ENCODE measurements at places on chromosomes 2 and 18.
A peak's percentile ranks its signal among the peaks of the same experiment; 100 is the strongest.

GRCh38 chr2:14632133-14632936 lies at the start of gene LRATD1:
TSS of gene LRATD1 (plus strand) at chr2:14632717. CDS start at chr2:14633980, 1,263 bp downstream.
- DNase-seq = peak; percentile 85

DNA sequence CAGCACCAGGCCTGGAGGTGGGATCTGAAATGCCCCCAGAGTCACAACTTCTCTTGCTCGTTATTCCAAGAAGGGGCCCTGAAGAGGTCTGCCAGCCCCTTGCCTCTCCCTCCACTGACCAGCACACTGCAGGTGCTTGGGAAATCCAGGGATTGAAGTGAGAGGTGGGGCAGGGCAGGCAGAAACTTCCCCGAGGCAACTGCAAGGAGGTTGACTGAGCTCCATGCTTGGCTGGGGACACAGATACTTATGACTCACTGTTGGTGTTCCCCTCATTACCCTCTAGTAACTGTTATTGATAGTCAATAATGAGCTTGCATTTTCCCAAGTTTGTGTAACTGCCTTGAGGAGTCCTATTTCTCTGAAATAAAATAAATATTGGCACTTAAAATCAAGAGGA lies 47.5 kb downstream of the MARCO start:
- no peak for DNase-seq

- DNase-seq = no peak
Observed at GRCh38 chr2:170848587-170848986, 31.9 kb downstream of the GAD1 start.

DNA sequence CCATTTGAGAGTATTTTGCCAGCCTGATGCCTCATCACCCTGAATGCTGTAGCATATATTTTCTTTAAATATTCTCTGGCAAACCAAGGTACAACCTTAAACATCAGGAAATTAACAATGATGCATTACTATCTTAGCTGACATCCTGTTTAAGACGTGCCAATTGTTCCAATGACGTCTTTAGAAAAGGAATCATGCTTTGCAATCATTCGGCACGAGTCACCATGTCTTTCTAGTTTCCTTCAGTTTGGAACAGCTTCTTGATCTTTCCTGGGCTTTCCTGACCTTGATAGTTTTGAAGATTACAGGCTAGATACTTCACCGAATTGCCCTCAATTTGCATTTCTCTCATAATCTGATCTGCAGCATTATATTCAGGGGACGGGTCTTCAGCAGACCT lies 88.2 kb upstream of the GLI2 start:
- no peak for DNase-seq

- DNase-seq = no peak
Observed at GRCh38 chr2:109409321-109410038, 204.3 kb downstream of the SEPTIN10 start.

GRCh38 chr18:78514910-78515670 lies 464.5 kb upstream of the SALL3 start:
- no peak for DNase-seq

Measured in anterior cingulate cortex (tissue), 58 donors.